NCI-H774 (cell line): ENCODE measurements at places on chromosomes 1 and 21.

DNA sequence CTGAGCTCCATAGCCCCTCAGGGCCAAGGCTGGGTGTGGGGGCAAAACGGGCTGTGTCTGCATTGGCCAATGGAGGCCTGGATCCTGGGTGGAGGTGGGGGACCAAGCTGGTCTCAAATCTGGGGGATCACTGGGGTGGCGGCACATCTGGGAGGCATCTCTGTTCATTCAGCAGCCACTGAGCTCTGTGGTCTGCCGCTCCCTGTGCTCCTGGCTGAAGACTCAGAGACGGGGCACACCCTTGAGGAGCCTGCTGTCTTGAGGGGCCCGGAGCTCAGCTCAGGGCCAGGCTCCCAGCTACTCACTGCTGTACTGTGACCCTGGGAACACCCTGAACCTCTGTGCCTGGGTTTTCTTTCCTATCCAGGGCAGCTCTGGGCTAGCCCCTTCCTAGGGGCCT, 90.3 kb upstream of the WNT4 start:
- no peak for DNase-seq

GRCh38 chr1:172843444-172843843, 184.5 kb downstream of the FASLG start:
- DNase-seq = no peak

DNA sequence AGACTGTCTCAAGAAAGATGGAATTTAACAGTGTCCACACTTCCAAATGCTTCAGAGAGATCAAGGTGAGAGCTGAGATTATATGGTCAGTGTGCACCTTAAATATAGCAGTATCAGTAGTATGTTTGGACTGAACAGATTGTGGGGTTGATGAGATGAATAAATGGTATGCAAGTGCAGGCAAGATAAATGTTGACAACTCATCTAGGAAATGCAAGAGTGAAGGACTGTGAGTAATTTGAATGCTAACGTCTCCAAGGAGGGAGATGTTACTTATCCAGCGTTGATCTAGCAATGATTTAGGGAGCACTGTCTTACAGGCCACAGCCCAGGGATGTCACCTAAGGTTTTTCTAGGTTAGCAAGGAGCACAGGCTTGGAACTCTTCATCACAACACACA, 170.7 kb upstream of the GALNT2 start:
- DNase-seq = no peak

DNA sequence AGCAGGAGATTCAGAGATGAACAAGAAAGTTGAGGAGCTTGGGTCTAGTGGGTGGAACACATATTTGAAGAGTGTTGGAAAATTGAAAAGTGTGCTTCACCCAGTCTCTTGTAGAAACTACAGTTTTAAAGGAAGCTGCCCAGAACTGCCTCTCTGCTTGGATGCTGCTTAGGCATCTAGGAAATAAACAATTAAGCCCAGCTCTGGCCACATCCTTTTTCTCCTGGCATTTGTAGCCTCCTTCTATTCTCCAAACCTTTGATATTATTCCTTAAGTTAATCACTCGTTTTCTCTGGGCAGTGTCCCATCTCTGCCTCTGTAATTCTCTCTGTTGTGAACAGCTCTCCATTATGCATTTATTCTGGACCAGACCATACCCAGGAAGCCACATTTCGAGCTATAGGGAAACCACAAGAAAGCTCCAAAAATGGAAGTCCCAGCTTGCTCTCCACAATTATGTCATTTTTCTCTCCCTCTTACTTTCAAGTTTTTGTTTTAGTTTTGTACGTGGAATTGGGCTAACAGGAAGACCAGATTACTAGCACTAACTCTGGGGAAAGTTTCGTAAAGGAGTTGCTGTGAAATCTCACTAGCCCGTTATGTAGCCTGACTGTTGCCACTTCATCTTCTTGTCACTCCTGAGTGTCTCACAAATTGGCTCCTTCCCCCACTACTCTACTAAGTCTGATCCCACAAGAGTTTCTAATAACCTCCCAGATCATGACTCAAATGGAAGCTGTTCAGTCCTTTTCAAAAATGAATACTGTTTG, 102.2 kb downstream of the NTMT2 start:
- no peak for DNase-seq

DNA sequence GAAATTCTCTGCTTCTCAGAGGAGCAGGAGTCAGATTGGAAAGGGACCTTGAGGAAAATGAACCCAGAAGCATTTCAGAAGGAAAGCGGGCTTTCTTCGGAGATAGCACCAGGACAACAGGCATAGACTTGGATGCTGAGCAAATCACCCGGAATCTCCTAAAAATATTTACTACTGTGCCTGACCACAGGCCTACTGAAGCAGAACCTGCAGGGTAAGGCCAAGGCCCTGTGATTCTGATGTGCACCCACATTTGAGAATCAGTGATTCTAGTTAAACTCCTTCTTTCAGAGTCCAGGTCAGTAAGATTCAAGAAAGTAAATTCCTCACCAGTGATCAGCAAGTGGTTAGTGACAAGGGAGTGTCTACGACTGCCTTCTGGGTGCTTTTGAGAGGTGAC, 307.3 kb upstream of the DUSP10 start:
- no peak for DNase-seq

- no peak for DNase-seq
Observed at GRCh38 chr1:203556047-203556851, 62.3 kb downstream of the OPTC start.
